ENCODE measurements at places on chromosomes 2 and 18.

- no peak for DNase-seq
These were observed 163.8 kb downstream of the RHBDD1 start for GRCh38 chr2:226999661-227000060.

- no peak for DNase-seq
These were observed 105.0 kb downstream of the NEDD4L start for GRCh38 chr18:58148954-58149471.

DNA sequence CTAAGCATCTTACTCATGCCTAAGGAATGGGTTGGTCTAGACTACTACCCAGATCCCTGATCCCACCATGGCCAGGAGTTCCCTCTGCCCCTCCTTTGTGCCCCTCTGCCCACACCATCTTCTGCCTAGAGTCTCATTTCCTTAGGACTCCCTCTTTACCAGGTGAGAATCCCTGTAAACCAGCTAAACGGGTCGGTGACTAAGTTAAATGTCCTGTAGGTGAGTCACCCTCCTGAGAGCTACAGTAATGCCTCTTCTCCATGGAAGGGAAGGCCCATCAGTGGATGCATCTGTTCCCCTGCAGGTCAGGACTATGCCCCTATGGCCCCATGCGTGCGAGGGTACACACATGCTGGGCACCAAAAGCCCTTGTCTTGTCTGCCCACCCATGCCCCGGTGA, 25.4 kb downstream of the PTGR3 start:
- no peak for DNase-seq

GRCh38 chr2:232537079-232537478, 2.4 kb upstream of the CHRNG start:
- DNase-seq, result no peak

DNA sequence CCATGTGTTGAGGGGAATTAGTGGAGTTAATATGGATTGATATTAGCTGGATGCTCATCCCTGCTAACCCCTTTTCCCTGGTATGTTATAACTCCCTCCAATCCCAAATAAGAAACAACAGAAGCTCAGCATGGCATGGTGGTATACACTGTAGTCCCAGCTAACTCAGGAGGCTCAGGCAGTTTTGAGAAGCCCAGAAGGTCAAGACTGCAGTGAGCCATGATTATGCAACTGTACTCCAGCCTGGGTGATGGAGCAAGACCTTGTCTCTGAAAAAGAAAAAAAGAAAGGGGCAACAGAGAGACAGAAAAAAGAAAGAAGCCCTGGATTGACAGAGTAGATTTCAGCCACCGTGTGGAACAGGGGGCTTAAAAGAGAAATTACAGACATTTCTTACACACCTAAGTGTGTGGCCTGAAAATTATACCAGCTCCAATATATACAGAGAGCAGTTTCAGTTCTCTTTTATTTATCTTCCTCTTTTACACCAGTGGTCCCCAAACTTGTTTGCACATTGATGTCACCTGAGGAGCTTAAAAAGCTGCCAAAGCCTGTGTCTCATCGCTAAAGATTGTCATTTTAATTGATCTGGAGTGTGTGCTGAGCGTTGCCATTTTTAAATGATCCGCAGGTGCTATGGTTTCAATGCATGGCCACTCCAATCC, 203.6 kb downstream of the UBE2E3 start:
- DNase-seq, result no peak

GRCh38 chr2:62292190-62292589, 96.3 kb downstream of the B3GNT2 start:
- no peak for DNase-seq

GRCh38 chr2:227515742-227516141, 43.8 kb downstream of the AGFG1 start:
- no peak for DNase-seq

Data from SK-N-DZ (cell line).